ENCODE measurements at places on chromosomes 11 and 22. TPM values are rescaled to one million over a fixed set of nuclear protein-coding genes. Genes with fewer than 3 reads are reported as not detected.

ZBED4 gene
- total RNA-seq: 14.5 TPM

TEX12 gene
- total RNA-seq: not detected

FIBIN gene
- total RNA-seq: not detected

GRCh38 chr11:122100037-122100755 is 15.8 kb downstream of the BLID start:
- no peak for DNase-seq

All from epithelial cell of proximal tubule (primary cell).